A172 (cell line): ENCODE measurements at places on chromosomes 3 and 15. TPM values are rescaled to one million over a fixed set of nuclear protein-coding genes. Genes with fewer than 3 reads are reported as not detected.

DNA sequence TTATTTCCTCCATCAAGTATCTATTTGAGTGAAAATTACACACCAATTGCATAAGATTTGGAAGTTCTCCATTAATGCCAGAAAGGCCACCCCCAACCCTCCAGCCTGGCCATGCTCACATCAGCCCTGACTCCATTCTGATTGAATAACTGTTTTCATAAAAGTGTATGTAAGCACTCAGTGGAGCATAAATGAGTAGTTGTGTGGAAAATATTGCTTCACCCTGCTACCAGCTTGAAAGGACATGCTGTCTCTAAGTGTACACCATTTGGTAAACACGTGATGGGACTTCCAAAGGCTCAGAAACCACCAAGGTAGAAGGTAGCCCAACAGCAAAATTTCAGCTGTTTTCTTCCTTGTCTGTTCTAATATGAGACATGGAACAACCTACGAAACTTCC, 393.8 kb downstream of the ZNF385D start:
- DNase-seq: no peak

IMPG2 gene
- total RNA-seq: 0.17 TPM in 1 of 2 replicates, not detected in the other

- no peak for DNase-seq
Observed at GRCh38 chr3:20701641-20702040, 515.6 kb upstream of the SGO1 start.

GRCh38 chr3:26682406-26682805, 59.8 kb downstream of the LRRC3B start:
- DNase-seq: no peak

- no peak for DNase-seq
Observed at GRCh38 chr15:39737196-39737550, 45.5 kb downstream of the FSIP1 start.

TERC gene
- 145 and 302 TPM in 2 replicates for total RNA-seq

- no peak for DNase-seq
Observed at GRCh38 chr3:114078126-114078525, 21.6 kb downstream of the QTRT2 start.

ARGFX gene
- total RNA-seq: not detected in 2 replicates

PYDC2 gene
- total RNA-seq: not detected in 2 replicates

DNA sequence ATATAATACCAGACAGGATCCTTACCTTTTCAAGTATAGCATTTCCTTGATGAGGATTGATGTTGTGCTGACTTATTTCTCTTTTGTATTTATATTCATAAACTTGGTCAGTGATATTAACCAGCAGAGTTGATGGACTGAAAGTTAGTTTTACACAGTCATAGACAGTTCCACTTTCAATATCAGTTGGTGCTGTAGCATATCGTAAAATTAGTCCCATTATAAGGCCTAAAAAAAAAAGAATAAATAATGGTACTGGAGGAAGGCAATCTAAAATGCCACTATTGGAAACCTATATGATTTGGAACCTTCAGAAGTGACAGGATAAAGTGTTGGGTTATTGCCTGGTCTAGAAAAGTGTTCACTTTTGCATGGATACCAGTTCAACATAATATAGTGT, 16.3 kb downstream of the SLC9A9 start:
- DNase-seq: no peak

DNA sequence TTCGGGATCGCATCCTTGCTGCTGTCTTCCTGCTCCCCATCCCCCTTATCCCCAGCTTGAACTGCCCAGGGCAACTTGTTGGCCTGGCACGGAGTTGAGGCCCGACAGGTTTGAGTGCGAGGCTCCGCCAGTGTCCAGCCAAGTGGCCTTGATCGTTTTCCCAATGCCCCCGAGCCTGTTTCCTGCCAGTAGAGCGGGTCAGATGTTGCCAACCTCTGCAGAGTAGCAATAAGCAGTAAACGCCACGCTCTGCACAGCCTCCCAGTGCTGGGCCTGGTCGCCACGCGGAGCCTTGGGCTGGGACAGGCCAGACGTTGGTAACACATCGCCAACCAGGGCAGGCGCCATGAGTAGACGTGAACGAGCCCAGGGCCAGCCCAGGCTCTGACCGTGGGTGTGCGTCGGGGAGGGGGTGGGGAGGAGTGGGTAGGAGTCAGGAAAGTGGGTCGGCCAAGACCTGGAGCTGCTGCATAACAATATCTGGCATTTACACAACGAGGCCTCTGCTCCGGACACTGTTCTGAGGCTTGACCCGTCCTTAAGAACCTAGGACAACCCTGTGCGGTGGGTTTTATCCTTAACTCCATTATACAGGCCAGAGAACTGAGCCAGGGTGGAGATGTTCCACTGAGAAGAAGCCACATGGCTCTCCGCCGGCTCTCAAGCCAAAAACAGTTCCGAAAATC, 444 bp upstream of the ABHD14A start:
- no peak for DNase-seq

KY gene
- total RNA-seq: not detected in 2 replicates

- DNase-seq: no peak
Observed at GRCh38 chr3:59304296-59304695, 254.5 kb upstream of the CFAP20DC start.

DNA sequence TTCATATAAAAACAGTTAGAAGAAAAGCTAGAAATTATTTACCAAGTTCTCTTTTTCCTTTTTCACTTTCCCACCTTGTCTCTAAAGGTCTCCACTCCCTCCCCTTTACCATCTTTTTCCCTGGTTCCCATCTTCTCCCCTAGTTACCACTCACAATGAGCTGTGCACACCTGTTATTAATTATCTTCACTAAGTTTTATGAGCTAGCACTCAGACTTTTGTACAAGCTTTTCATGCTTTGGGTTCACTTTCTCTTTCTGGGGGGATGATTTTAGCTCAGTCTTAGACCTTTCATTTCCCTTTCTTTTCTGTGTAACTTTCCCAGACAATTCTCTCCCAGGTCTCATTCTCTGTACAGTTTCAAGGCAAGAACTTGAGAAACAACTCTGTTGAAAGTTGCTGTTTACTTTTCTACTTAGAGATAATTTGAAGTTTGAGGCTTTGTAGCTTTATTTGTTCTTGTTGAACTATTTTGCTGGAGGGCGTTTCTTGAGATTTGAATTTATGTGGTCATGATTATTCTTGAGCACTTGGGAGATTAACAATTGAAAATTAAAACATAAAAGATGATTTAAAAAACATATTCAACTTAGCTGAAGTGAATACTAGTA, 24.0 kb upstream of the AADAC start:
- no peak for DNase-seq

OR5K2 gene
- not detected in 2 replicates for total RNA-seq

DNA sequence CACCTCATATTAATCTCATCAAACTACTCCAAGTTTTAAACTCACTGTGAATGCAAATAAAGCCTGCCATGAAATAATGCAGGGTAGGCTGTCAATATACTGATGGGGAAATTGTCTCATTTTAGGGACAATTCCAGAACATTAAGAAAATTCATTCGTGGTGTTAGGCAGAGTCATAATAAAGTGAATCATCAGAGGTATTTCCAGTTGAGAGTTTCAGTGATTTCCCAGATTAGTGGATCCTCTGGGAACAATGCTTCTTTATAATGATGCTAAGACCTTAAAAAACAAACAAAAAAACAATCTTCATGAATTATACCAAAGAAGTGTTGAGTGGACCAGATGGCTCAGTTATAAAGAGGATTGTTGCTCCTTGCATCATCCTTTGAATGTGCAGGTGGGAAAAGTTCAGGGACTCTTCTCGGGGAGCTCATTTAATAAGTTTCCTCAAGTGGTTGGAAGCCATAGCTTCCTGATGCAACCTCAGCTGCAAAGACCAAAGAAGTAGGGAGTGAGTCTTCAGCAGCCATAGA, 360.9 kb upstream of the TRIM42 start:
- DNase-seq: peak; percentile 61

PEX11A gene
- total RNA-seq: 6.3 and 7.2 TPM in 2 replicates

DNA sequence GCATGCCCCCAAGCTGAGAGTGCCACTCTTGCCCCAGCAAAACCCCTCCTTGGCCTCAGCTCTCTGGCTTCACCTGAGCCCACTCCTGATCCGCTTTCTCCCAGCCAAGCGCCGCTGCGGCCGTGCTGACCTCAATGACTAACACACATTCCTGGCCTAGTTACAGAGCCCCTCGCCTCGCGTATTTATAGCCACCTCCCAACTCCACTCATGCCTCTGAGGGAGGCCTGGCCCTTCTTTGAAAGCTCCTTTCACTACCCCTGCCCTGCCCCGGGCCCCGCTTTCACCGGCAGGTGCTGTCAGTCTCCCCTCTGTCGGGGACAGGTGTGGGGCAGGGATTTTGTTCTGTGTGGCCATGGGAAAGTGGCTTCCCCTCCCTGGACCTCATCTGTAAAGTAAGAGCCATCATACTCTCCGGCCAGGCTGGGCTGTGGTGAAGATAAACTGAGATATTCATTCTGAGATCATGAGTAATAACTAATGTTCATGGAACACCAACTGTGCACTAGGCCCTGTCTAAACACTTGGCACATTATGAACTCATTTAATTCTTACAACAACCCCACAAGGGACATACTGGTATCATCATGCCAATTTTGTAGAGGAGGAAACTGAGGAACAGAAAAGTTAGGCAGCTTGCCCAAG, 13.2 kb upstream of the ATP2B2 start:
- peak; percentile 81 for DNase-seq

GRCh38 chr15:79595995-79596622, 164.0 kb downstream of the MINAR1 start:
- peak; percentile 84 for DNase-seq

- no peak for DNase-seq
Observed at GRCh38 chr15:52511084-52511483, 17.6 kb downstream of the MYO5A start.

CYP11A1 gene
- 1.2 TPM in 1 of 2 replicates, not detected in the other for total RNA-seq

- DNase-seq: peak; percentile 82
Observed at GRCh38 chr3:184727357-184728009, 15.6 kb upstream of the MAGEF1 start.

UCN2 gene
- 1.3 and 5.0 TPM in 2 replicates for total RNA-seq

DNA sequence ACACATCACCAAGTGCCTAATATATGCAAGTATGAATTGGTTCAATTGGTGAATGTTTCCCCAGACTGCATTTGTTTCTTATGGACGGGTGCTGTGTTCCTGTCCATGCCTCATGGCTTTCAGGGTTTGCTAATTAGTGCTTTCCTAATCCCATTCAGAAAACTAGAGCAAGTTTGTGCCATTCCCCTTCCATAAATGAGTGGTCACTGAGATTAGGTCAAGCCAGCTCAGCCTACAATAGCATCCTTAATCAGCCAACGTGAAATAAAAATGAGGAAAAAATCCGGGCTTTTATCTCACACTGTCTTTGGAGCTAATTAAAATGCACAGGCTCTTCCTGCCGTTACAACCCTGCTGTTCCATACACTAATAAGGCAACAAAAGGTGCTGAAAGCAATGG, 788.8 kb downstream of the ROBO1 start:
- DNase-seq: no peak

ADGRG7 gene
- not detected in 2 replicates for total RNA-seq

DNA sequence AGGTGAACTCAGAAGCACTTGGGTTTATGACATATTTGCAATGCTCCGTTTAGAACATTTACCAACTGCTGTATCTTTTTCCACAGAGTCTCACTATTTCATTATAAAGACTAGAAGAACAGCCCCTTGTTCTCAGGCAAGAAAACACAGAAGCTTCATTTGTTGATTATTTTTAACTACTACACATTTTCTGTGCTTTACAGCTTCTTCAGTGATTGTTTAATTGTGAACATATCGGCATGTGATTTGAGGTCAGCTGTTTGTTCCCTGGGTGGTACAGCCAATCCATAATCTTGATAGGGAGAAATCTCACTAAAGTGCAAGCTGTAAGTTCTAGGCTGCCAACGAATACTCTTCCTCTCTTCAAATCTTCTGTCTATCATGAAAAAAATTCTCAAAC, 31.0 kb upstream of the DLG1 start:
- no peak for DNase-seq

- DNase-seq: no peak
Observed at GRCh38 chr3:62774221-62774620, 101.0 kb downstream of the CADPS start.

SEC22C gene
- 77.4 and 84.5 TPM in 2 replicates for total RNA-seq

GRCh38 chr15:95329362-95329761, 1001.1 kb upstream of the NR2F2 start:
- no peak for DNase-seq

DNA sequence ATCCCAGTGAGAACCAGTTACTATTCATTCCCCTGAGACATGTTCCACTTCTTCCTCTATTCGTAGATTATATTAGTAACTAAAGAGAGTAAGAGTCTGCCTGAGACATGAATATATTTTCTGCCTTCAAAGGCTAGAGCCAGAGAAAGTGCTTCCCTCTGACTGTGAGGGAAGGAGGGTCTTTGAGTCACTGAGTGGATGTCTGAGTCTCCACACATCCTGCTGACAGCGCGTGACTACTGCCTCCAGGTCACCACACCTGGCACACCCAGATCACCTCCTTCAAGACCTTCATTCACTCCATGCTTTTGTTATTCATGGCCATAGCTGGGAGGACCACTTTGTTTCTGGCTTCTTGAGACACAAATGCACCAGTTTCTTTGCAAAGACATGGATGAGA, 135.6 kb downstream of the SOX2 start:
- DNase-seq: no peak

DNA sequence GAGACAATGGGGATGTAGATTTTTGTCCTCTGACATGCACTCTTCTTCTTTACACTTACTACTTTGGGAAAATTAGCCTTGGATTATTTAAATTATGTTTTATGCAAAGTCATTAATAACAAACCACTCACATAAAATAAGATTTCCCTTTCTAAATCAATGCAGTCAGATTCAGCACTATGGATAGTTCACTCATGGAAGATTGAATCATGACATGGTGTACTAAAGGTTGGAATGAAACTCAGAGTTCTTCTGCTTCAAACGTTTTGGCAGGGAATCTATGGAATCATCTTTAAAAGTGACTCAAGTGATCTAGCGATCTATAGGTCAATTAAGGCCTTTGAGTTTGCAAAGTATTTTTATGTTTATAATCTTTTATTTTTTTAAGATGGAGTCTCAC, 154.3 kb downstream of the KCNMB2 start:
- no peak for DNase-seq

DNA sequence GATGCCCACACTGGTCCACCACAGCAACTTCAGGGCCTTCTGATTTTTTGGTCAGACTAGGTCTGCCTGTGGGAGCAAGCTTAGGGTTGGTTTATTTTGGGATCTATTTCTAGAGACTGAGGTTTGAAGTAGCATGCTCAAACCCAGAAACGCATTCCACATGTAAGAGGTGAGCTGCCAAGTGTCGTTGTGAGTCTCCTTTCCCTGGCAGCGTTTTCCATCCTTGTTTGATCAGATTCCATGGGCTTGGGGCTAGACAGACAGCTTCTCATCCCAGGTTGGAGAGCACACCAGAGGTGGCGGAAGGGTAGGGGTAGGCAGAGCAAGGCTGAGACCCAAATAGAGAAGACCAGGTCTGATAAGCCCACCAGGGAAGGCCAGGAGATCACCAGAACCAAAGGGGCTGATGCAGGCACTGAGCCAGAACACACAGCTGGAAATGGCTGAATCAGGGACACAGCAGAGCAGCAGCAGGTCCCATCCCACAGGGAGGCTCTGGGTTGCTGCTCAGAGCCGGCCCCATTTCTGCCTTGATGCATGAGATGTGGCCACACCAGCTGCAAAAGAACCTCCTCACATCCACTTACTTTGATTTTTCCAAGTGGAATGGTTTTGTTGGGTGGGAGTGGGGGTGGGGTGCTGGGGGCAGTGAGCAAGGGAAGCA, 186.8 kb downstream of the THSD4 start:
- no peak for DNase-seq

TFDP2 gene
- total RNA-seq: 69.1 and 76.4 TPM in 2 replicates

GOLGA6B gene
- total RNA-seq: not detected in 2 replicates

GP9 gene
- not detected in 2 replicates for total RNA-seq

GRCh38 chr15:81155375-81156218, 21.5 kb downstream of the CFAP161 start:
- peak; percentile 28 for DNase-seq
